SJCRH30 (cell line): ENCODE measurements at places on chromosomes 1 and 21. TPM values are rescaled to one million over a fixed set of nuclear protein-coding genes. Genes with fewer than 3 reads are reported as not detected.

EFNA3 gene
- total RNA-seq: 3.5 and 4.2 TPM in 2 replicates

ZYG11A gene
- 0.03 and 0.22 TPM in 2 replicates for total RNA-seq

NT5C1A gene
- 0.12 TPM in 1 of 2 replicates, not detected in the other for total RNA-seq

HIPK1 gene
- total RNA-seq: 55.6 and 56.3 TPM in 2 replicates

ARHGEF10L gene
- total RNA-seq: 9.2 and 10.5 TPM in 2 replicates

NR1I3 gene
- not detected in 2 replicates for total RNA-seq

- no peaks in the 10 kb centered on the region for H3K27me3 ChIP-seq
- no peak for DNase-seq
- no peak overlapping the region for H3K27ac ChIP-seq
- H3K36me3 ChIP-seq: peaks cover 28% of the 10 kb centered on the region
Observed at GRCh38 chr1:88742531-88742930, 58.5 kb downstream of the PKN2 start.

DNA sequence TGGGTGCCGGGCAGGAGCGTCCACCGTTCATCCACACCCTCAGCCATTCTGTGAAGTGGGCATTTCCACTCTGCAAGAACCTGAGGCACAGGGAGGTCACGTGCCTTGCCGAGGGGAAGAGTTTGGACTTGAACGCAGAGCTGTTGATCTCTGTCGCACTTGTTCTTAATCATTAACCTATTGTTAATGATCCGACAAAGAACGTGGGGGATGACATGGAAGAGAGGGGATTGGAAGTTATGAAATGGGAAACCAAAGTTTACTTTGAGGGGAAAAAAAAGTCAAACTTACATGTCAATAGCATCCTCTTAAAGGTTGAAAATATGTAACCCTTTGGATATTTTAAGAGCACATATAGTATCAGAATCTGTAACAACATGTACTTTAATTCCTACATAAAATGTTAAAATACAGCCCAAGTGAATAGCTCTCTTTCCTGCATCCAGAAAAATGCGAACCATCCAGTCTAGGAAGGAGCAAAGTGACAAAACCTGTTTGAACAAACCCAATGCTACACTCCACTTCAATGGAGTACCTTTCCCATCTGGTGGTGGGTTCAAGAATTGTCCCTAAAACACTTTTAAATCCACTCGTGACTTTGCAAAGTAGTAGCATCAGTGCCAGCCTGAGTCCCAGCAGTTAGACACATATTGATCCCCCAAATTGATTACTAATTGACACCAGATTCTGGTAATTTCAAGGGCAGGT, 75.5 kb downstream of the SETD4 start:
- H3K27ac ChIP-seq: no peak overlapping the region
- H3K27me3 ChIP-seq: 0 out of 2 replicates have a peak, but pooled peaks cover 4% of the 10 kb centered on the region
- H3K36me3 ChIP-seq: no peaks in the 10 kb centered on the region
- DNase-seq: no peak
- no peak overlapping the region for H3K4me3 ChIP-seq

GRCh38 chr21:42666023-42666747, 12.8 kb downstream of the PDE9A start:
- no peaks in the 10 kb centered on the region for H3K27me3 ChIP-seq
- peaks cover 8% of the 10 kb centered on the region for H3K36me3 ChIP-seq
- H3K4me1 ChIP-seq: peaks cover 10% of the 10 kb centered on the region
- no peak overlapping the region for H3K27ac ChIP-seq

GRCh38 chr1:22444856-22445255, 6.8 kb upstream of the ZBTB40 start:
- no peaks in the 10 kb centered on the region for H3K27me3 ChIP-seq
- no peak for DNase-seq
- peaks cover 12% of the 10 kb centered on the region for H3K4me1 ChIP-seq
- no peak overlapping the region for H3K4me3 ChIP-seq
- H3K27ac ChIP-seq: no peak overlapping the region

GRCh38 chr1:113802367-113803007, 9.8 kb downstream of the RSBN1 start:
- no peak overlapping the region for H3K27ac ChIP-seq
- peaks cover under 1% of the 10 kb centered on the region; the same call in 1 of the 2 replicates for H3K36me3 ChIP-seq
- no peak for DNase-seq

DNA sequence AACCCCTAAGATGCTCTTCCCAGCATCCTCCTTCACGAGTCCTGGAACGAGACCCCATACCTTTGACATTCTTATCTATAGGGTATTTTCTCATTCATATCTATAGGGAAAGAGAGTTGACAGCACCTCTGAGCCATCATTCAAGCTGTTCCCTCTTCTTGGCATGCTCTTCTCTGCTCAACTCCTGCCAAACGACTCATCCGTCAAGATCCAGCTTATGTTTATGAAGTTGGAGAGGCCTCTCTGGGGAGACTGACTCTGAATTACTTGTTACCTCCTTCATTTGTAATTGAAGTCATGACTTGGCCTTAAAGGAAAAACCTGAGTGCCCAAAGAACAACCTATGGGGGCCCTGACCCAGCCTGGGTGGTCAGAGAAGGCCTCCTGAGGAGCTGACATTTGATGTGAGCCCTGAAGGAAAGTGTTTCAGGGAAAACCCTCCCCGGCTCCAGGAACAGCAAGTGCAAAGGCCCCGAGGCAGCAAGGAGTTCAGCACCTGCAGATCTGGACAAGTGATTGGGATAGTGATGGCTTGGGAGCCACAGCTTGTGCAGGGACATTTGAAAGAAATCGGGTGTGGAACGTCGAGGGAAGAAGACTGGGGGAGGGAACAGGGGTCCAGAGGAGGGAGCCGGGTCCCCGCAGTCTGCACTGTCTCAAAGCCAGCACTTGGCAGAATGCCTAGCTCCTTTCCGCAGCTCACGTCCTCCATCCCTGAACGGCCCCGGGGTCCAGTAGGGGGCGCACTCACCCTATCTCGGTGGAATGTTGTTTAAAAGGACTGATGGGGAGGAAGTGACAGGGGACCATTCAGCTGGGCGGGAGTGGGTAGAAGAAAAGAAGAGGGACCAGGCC, 14.0 kb upstream of the CDA start:
- DNase-seq: peak; percentile 88
- H3K36me3 ChIP-seq: no peaks in the 10 kb centered on the region
- 0 out of 2 replicates have a peak, but pooled peaks cover 3% of the 10 kb centered on the region for H3K27me3 ChIP-seq
- no peak overlapping the region for H3K4me3 ChIP-seq
- peaks cover 2% of the 10 kb centered on the region; the same call in 1 of the 2 replicates for H3K4me1 ChIP-seq

DNA sequence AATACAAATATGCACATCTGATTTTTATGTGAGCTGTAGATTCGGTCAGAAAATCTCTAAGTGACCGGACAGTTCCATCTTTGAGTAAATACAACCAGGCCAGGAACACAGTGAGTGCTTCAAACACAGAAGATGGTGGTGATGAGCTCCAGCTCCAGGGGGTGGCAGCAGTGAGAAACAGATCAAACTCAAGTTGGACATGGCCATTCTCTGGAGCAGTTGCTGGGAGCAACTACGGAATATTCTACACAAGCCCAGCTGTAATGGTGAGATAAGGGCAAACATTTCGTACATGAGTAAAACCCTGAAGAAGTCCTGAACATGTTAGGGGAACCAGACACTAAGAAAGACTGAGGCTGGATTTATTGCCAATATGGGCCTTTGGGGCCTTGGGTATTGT, 100.7 kb downstream of the BARHL2 start:
- DNase-seq: peak; percentile 14
- no peaks in the 10 kb centered on the region for H3K4me1 ChIP-seq
- no peak overlapping the region for H3K4me3 ChIP-seq

DNA sequence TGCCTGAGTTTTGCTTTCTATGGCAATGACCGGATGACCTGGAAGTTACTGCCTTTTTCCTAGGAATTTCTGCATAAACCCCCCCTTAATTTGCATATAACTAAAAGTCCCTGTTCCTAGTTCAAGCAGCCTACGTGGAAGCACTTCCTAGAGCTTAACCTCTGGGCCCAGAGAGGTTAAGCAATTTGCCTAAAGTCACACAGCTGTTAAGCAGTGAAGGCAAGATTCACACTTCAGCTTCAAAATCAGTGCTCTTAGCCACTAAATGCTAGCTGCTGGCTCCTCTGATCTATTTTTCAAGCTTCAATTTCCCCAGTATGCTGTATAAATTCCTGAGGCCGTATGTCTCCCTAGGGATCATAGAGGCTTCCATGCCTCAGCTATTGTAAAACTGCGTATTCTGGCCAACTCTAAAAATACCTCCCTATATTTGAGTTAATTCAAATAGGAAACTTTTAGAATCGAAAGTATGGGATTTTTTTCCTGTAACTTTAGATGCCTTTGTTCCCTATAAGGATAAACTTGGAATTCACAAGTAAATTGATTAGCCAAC, 53.1 kb upstream of the CD5L start:
- no peak overlapping the region for H3K27ac ChIP-seq
- no peak for DNase-seq
- H3K4me1 ChIP-seq: no peaks in the 10 kb centered on the region

DNA sequence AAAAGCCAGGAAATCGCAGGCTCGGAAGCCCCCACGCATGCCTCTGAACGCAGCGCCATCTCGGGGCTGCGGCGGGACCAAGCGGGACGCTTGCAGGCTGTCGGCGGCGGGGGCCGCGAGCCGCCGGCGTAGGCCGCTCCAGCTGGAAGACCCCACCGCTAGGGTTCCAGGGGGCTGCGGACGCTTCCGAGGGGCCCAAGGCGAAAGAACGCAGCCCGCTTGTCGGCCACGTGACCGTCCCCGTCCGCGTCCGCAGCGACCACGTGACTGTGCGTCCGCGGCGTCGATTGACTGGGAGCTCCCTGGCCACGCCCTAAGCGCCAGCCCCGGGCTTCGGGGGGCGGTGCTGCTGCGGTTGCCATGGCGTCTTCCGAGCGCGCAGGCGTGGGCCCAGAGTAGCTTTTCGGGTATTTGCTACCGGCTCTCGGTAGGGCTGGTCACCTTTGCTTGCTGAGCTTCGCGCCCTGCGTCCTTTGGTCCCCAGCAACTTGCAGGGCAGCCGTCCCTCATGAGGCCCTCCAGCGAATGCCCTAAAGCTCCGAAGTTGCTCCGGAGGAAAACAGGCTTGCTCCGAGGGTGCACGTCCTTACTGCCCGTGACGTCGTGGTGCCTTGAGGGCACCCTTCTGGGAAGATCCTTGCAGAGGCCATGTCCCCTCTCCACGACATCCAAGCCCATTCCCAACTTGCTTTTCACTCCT, 197.2 kb downstream of the DYRK1A start:
- DNase-seq: peak; percentile 95
- no peaks in the 10 kb centered on the region for H3K36me3 ChIP-seq
- peak overlapping the region; percentile 69 for H3K4me3 ChIP-seq
- no peaks in the 10 kb centered on the region for H3K4me1 ChIP-seq
- no peaks in the 10 kb centered on the region for H3K27me3 ChIP-seq

DNA sequence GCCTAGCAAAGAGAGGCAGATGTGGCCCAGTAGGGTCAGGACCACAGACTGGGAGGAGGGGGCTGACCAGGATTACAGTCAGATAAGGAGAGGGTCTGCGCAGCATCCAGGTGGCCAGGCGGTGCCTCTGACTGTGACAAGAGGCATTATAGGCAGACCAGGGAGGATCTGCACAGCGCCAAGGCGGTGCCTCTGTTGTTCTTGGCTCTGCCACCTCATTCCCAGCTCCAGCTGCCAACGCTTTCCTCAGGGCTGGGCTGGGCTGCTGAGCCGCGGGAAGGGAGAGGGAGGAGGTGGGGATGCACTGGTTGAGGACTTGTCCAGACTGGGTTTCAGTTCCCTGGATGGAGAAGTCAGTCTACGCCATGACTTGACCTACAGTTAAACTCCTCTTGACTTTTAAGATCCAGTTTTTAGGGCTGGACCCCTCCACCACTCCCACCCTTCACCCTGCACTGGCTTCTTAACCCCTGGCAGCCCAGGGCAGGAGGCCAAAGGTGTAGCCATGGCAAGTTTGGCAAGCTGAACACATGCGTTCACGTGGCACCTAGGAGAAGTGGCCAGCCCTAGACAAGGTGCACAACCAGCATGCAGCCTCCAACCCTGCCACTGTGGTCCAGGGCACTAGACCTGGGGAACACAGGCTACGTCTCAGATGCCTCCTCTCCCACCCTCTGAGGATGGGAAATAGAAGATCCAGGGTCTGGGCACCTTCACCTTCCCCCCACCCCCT, 4.5 kb upstream of the CRABP2 start:
- H3K36me3 ChIP-seq: no peaks in the 10 kb centered on the region
- peak; percentile 35 for DNase-seq
- H3K4me1 ChIP-seq: peaks cover 10% of the 10 kb centered on the region
- no peak overlapping the region for H3K27ac ChIP-seq
- H3K27me3 ChIP-seq: peaks cover 2% of the 10 kb centered on the region; the same call in 1 of the 2 replicates

DNA sequence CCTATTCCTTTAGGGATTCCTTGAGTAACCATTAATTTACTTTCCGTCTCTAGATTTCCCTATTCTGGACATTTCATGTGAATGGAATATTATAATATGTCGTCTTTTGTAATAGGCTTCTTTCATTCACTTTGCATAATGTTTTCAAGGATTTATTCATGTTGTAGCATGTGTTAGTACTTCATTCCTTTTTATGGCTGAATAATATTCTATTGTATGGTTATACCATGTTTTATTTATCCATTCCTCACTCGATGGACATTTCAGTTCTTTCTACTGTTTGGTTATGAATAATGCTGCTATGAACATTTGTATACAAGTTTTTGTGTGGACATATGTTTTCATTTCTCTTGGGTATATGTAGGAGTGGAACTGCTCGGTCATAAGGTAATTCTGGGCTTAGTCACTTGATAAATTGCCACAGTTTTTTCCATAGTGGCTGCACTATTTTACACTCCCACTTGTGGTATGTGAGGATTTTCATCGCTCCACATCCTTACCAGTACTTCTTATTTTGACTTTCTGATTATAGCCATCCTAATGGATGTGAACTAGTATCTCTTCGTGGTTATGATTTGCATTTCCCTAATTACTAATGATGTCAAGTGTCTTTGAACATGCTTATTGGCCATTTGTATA, 17.7 kb downstream of the PPP2R5A start:
- H3K27ac ChIP-seq: no peak overlapping the region
- no peaks in the 10 kb centered on the region for H3K4me1 ChIP-seq
- H3K4me3 ChIP-seq: no peak overlapping the region
- H3K36me3 ChIP-seq: no peaks in the 10 kb centered on the region

- no peaks in the 10 kb centered on the region for H3K27me3 ChIP-seq
- H3K36me3 ChIP-seq: peaks cover 13% of the 10 kb centered on the region
- H3K4me1 ChIP-seq: peaks cover 25% of the 10 kb centered on the region
- no peak overlapping the region for H3K4me3 ChIP-seq
Observed at GRCh38 chr1:13751985-13752384, 52.0 kb downstream of the PRDM2 start.

DNA sequence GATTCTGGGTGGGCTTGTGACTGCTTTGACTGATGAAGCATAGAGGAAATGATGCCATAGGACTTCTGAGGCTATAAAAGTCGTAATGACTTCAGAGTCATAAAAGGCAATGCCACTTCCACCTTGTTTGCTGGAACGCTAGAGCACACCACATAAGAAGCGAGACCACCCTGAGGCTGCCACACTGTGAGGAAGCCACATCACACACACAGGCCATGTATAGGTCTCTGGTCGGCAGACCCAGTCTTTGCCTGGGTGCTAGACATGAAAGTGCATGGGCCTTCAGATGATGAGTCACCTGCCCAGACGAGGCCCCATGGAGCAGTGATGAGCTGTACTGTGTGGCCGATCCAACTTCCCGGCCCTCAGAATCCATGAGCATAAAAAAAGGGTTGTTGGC, 14.2 kb upstream of the KANK4 start:
- no peaks in the 10 kb centered on the region for H3K27me3 ChIP-seq
- H3K4me1 ChIP-seq: peaks cover 15% of the 10 kb centered on the region
- peak; percentile 26 for DNase-seq
- H3K36me3 ChIP-seq: no peaks in the 10 kb centered on the region
- no peak overlapping the region for H3K4me3 ChIP-seq
